ENCODE measurements at places on chromosomes 7 and 10. TPM values are rescaled to one million over a fixed set of nuclear protein-coding genes. Genes with fewer than 3 reads are reported as not detected.

The ANK3 gene
- total RNA-seq, result 189 TPM

The FLNC gene
- total RNA-seq, result 190 TPM

The TMEM196 gene
- total RNA-seq, result not detected

The MAGI2 gene
- 56.2 TPM for total RNA-seq

The SLC18A3 gene
- not detected for total RNA-seq

The LRRTM3 gene
- total RNA-seq, result 1.1 TPM

The EPHB4 gene
- 91.7 TPM for total RNA-seq

The CLEC5A gene
- 2.3 TPM for total RNA-seq

The NUTM2B gene
- 0.23 TPM for total RNA-seq

The TAS2R3 gene
- 7.1 TPM for total RNA-seq

The ANLN gene
- total RNA-seq, result 16.1 TPM

The CYP2W1 gene
- 3.0 TPM for total RNA-seq

The ZNF37A gene
- total RNA-seq, result 15.7 TPM

The DYNC1I1 gene
- 2.3 TPM for total RNA-seq

The AOAH gene
- total RNA-seq, result 11.5 TPM

The FAM171A1 gene
- total RNA-seq, result 56.9 TPM

The GBX1 gene
- total RNA-seq, result 0.64 TPM

The CHST15 gene
- total RNA-seq, result 30.2 TPM

The ACSL5 gene
- total RNA-seq, result 7.0 TPM

The JCAD gene
- total RNA-seq, result 28.4 TPM

The ITGA8 gene
- total RNA-seq, result 64.9 TPM

The CEP41 gene
- 14.7 TPM for total RNA-seq

The PCLO gene
- 7.2 TPM for total RNA-seq

The GJD4 gene
- total RNA-seq, result not detected

The CACNA2D1 gene
- 52.7 TPM for total RNA-seq

The RPP38 gene
- total RNA-seq, result 9.3 TPM

The PIK3AP1 gene
- total RNA-seq, result 10.5 TPM

The PIP gene
- not detected for total RNA-seq

The VSTM4 gene
- 21.5 TPM for total RNA-seq

The ASAH2 gene
- 1.1 TPM for total RNA-seq

The PKD2L1 gene
- total RNA-seq, result not detected

The PLEKHS1 gene
- 0.18 TPM for total RNA-seq

The SPDYE2B gene
- not detected for total RNA-seq

The ANKRD1 gene
- 1.3 TPM for total RNA-seq

The PRPS1L1 gene
- total RNA-seq, result not detected

The NODAL gene
- not detected for total RNA-seq

The AKR1C8 gene
- 0.41 TPM for total RNA-seq

The CCDC71L gene
- total RNA-seq, result 9.6 TPM

The SAP25 gene
- total RNA-seq, result 2.7 TPM

The HOXA5 gene
- total RNA-seq, result 42.4 TPM

The HACD1 gene
- 25.3 TPM for total RNA-seq

The HIP1 gene
- total RNA-seq, result 26.1 TPM

The CFAP70 gene
- 5.7 TPM for total RNA-seq

The VPS50 gene
- total RNA-seq, result 43.0 TPM

The GJC3 gene
- total RNA-seq, result 0.23 TPM

The MBL2 gene
- total RNA-seq, result not detected

The ZKSCAN1 gene
- 56.9 TPM for total RNA-seq

The MALRD1 gene
- total RNA-seq, result 16.3 TPM

The HMX2 gene
- total RNA-seq, result 0.99 TPM

The BTBD16 gene
- total RNA-seq, result 0.41 TPM

The ASB4 gene
- 7.0 TPM for total RNA-seq

The ASB10 gene
- total RNA-seq, result 3.4 TPM

The GNB2 gene
- 209 TPM for total RNA-seq

All from metanephros (tissue), 2 donors.